T-helper 1 cell (primary cell): ENCODE measurements at places on chromosomes 4 and X.

GRCh38 chrX:19745077-19745476 lies 142.3 kb downstream of the SH3KBP1 start:
- DNase-seq: no peak

- DNase-seq: no peak
These were observed 144.4 kb downstream of the MAGEB17 start for GRCh38 chrX:16311671-16312070.

GRCh38 chr4:22129454-22130029 lies 181.0 kb upstream of the KCNIP4 start:
- no peak for DNase-seq

GRCh38 chr4:43014256-43014655 lies 121.7 kb downstream of the GRXCR1 start:
- DNase-seq: no peak

DNA sequence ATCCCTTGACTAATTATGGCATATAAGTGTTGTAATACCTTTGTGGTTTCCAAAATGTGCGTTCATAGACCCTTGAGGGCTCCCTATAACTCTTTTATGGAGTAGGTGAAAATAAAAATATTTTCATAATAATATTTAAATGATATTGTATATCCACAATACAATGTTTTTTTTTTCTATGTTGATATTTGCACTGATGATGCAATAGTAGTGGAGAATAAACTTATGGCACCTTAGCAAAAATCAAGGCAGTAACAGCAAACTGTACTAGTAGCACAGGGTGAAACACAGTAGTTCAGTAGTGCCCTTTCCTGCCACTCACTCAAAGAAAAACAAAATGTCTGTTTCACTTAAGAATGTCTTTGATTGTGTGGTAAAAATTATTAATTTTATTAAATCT lies 465.3 kb downstream of the C4orf33 start:
- no peak for DNase-seq

DNA sequence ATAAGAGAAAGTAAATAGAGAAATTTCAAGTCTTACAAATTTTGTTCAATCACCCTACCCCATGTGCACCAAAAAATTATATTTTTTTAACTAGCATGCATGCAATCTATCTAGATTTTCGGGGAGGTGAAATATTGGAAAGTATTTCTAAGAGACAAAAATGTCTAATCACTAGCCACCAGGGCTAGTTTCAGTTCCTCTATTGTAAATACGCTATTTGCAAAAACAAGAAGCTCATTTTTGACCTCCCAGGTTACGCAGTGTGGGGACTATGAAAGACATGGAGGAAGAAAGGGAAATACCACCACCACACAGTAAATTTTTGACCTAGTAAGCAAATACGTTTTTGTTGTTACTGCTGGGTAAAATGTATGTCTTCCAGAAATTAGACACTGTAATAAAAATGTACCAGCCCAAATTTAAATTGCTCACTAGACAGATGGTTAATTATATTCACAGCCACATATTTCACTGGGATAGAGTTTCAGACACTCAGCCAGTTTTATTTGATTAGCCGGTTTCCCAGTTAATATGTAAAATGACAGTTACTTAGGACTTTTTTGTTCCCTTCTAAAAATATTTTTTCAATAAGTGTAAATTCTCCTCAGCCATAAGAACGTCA lies 2.2 kb downstream of the NEXMIF start:
- DNase-seq: no peak

DNA sequence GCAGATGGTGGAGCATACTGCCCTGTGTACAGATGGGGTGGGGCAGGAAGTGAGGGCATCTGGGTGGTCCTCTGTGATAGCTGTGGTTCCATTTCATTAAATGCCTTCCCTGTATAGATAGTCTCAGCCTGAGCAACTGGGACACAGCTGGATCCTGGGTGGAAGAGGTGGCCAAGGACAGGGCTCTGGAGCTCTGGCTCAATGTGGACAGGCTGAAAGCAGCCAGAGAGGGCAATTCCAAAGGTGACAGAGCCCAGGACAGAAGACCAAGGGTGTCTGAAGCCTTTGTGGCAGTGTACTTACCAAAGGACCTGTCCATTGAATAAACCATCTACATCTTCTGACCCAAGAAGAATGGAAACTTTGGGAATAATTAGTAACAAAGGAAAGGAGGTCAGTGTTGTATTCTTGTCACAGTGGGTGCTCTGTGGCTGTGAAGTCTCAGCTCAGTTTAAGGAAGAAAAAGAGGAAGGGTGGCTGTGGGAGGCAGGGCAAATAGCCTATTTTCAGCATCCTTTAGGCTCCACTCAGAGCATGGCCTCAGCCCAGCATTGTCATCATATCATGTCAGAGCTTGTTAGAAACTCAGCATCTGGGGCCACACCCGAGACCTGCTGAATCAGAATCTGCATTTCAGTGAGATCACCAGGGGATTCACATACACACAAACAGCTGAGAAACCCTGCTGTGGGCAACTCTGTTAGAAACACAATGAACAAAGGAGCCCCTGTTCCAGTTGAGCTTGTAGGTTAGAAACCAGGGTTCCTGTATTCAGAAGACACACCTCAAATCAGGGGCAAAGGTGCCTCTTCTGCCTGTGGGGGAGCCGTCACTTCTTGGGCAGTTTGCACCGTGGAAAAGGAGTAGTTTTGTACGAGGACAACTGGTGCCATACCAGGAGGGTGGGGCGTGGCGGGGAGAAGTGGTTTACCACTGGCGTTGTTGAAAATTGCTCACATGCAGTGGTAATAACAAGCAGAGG lies 168.6 kb downstream of the PTTG2 start:
- peak; percentile 95 for DNase-seq

GRCh38 chr4:54058171-54058570 lies 6.2 kb downstream of the CHIC2 start:
- DNase-seq: peak; percentile 12

- DNase-seq: no peak
These were observed 128.1 kb upstream of the NDP start for GRCh38 chrX:44101281-44101680.

DNA sequence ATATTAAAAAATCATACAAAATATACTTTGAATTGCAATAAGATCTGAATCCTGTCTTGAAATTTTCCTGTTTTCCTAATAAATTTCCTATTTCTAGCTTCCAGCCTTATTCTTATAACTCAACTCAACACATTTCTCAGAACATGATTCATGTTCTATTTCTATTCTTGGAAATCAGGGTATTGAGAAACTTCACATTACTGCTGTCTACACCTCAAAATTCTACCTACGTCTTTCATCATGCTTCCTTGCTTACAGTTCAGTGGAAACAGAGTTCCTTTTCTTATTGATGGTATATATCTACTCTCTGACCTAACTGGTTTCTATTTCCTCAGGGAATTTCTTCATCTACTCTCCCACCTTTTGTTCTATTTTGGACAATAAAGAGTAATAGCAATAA lies 2139.0 kb downstream of the ARAP2 start:
- no peak for DNase-seq
